ENCODE measurements at places on chromosomes 5 and 9.

GRCh38 chr9:26221290-26221689 lies 543.0 kb upstream of the TUSC1 start:
- DNase-seq = no peak

- no peak for DNase-seq
Measured at GRCh38 chr5:173018358-173018757, 34.8 kb downstream of the ATP6V0E1 start.

DNA sequence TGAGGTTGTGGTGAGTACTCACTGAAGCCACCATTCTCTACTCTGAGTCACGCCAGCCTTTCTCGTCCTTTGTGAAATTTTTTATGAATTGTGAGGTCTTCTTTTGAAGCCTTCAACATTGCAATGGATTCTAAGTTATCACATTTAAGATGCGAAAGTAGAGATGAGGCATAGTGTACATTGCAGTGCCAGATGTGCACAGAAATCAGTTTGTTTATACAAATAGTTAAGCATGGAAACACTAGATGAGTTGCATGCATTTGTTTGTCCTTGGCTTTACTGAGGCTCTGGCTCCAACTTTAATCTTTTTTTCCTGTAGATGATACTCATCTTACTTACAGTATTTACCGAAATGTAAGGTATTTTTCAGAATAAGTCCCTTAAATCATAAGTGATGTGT lies 453.7 kb upstream of the RIOK2 start:
- DNase-seq = no peak

- peak; percentile 4 for DNase-seq
Measured at GRCh38 chr5:114419959-114420358, 58.1 kb downstream of the KCNN2 start.

GRCh38 chr9:136671646-136672430 lies 9.1 kb downstream of the EGFL7 start:
- DNase-seq = no peak

DNA sequence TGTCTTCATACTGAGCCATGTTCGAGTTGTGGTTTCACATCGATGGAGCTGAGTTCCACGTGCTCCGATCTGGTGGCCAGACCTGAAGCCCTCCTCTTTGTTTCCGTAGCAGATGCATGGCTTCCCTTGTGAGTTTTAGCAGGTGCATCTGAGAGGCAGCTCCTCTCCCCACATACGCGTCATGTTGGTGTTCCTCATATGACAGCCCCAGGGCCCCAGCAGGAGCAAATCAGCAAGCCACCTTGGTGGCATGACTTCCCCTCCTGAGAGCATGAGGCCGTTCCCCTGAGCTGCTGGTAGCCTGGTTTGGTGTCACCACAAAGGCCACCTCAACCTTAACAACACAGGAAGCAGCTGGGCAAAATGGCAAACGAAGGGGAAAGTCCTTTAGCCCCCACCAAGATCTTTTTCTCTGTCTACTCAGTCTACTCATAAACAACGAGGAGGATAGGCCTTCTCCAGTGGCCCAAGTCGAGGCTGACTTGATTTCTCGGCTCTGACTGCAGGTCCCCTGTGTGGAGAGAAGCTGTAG lies 5.9 kb downstream of the CYFIP2 start:
- no peak for DNase-seq

DNA sequence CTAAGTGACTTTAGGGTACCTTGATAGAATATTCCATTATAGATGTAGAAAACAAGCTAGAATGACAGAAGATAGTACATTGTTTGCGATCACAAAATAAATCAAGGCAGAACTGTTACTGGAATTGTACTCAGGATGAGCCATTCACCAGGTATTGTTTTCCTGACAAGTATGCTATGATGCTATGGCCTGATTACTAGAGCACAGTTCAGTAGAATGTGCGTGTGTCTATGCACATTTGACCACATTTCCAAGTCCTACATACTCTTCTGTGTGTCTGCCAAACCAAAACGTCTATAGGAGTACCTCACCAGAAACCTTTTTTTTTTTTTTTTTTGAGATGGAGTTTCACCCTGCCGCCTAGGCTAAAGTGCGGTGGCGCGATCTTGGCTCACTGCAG lies 43.3 kb upstream of the CDC42SE2 start:
- DNase-seq = no peak

- DNase-seq = no peak
Measured at GRCh38 chr5:83724001-83724400, 3.3 kb upstream of the HAPLN1 start.

DNA sequence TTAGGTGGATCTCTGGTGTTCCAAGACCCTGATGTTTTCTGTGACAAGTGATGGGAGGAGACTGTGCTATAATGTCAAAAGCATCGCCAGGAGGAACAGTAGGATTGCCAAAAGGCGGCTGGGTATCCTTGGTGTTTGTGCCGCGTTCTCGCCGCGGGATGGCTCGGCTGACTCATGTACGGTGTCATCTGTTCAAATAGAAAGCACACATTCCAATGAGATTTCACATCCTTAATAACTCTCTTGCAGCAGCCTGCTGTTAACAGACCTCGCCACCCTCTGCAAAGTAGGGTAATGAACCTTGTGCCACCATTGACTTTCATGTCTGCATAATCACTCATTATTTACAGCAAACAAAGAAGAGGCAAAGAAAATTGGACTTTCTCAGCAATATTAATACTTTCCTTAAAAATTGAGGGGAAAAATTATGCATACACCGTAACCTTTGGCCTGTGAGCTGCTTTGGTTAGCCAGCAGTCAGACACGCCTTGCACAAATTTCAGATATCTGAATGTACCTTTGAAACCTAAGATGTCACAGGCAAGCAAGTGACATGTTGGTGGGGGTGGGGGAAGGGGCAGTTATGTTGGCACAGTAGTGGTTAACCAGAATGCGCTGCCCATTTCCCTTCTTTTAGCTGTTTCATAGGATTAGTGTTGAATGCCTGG lies 289.4 kb downstream of the EFNA5 start:
- DNase-seq = peak; percentile 53

- DNase-seq = no peak
Measured at GRCh38 chr9:120307599-120307998, 272.4 kb downstream of the CDK5RAP2 start.

- DNase-seq = peak; percentile 17
Measured at GRCh38 chr5:107969847-107970246, 299.1 kb upstream of the EFNA5 start.

- no peak for DNase-seq
Measured at GRCh38 chr5:148186248-148187003, 16.4 kb upstream of the SPINK6 start.

DNA sequence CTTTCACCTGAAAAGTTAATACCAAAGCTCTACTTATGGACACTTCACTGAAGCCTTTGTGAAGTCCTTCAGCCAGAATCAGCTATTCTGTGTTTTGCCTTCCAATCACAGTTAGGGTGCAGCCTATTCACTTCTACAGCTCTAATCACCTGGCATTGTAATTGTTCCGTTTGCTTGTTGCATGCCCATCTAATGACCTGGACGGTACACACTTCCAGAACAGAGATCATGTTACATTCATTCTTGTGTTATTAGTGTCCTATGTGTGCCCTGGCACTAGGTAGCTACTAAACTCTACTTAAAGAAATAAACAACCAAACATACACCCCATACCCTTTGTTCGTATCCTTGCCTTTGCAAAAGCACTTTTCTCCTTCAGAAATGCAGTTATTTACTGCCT lies 1162.9 kb upstream of the WWC1 start:
- no peak for DNase-seq

DNA sequence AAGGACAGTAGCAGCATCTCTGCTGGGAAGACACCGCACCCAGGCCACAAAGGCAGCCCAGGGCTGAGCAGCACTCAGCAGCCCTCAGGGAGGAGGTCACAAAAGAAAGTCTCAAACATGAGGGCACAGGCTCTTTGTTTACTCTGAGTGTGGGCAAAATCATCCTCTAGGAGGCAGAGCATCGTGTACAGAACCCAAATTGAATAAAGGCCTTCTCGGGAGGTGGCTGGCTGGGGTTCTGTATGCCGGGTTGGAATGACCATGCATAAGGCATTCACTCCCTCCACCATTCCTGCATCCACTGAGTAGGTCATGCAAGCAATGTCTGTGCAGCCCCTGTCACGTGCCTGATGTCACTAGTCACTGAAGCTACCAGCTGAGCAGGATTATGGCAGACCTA lies 412.8 kb downstream of the SPOCK1 start:
- DNase-seq = no peak

DNA sequence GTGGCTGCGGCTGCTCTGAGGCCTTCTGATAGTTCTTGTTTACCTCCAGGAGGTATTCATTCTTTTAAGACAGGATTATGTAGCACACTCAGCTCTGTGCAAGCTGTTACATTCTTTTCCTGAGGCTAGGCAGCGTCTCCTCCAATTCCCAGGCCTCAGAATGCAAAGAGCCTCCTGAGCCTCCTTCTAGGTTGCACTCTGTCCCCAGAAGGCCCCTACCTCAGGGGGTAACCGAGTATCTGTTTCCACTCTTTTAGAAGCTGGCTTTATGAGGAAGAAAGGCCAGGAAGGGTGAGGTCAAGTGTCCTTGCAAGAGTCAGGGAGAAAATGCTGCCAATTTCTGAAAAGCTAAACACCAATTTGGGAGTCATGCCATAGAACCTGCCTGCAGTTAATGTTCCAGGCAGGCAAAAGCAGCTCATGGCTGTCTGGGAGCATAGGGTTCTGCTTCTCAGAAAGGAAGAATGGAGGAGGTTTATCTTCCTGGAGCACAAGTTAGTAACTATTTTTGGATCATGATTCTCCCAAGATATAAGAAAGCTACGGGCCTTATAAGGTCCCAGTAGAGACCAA lies 178.9 kb downstream of the SEMA6A start:
- no peak for DNase-seq

- no peak for DNase-seq
Measured at GRCh38 chr5:54518818-54519508, 1.4 kb downstream of the SNX18 start.

- DNase-seq = no peak
Measured at GRCh38 chr9:113228130-113228665, 6.9 kb downstream of the SLC31A1 start.
